ENCODE measurements at places on chromosomes 3 and 15.

DNA sequence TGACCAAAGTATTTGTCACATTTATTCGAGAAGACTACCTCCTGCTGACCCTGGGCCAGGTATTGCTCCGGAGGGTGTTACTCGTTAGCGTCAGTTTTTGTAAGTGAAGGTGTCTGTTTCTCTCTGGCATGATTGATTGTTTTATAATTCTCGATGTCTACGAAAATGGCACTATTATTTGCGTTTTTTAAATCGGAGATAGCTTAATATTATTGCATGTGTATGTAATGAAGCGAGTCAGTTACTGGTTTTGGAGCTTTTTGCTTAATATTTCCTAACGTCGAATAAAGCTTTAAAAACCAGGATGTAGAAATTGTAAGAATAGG lies 439 bp downstream of the DZIP3 start:
- no peak for DNase-seq

GRCh38 chr3:139839014-139839413 lies 96.0 kb upstream of the CLSTN2 start:
- no peak for DNase-seq

DNA sequence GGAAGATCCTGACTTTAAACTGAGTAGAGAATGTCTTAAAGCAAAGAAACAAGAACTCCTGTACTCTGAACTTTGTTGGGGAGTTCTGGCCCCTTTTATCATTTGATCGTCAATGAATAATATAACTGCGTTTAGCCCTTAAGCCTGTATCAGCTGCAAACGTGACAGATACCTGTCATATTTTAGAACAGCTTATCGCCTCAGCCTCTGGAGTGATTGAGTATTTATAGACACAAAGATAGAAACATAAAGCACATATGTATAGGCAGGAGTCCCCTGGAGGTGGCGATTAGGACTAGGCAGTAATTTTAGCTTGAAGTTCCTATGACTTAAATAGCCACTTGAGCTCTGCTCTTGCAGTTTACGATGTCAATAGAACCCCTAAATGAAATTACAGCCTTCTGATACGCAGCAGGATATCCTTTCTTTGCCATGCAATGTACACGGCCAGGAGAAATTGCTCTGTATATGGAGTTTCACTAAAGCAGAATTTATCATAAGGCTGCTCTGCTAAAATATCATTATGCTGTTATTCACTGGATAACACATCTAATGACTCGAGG lies 321.8 kb downstream of the TIGIT start:
- no peak for DNase-seq

- DNase-seq: no peak
Measured at GRCh38 chr15:31557899-31558298, 231.3 kb downstream of the KLF13 start.

DNA sequence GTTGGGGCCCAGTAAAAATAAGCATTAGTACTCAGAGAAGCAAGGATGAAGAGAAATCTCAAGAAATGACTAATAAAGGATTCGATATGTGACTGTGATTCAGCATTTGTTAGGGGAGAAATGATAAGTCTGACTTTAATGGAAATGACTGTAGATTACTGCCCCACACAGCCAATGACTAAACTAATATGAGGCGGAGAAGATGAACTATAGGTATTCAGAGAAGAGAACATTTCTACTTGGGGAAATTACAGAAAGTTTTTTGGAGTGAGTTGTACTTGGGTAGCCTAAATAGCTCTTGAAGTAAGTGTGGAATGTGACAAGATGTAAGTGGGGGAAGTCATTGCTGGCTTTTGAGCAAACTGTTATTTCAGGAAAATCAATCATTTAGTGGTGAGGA lies 380.0 kb downstream of the PDCD6IP start:
- no peak for DNase-seq

- DNase-seq: no peak
Measured at GRCh38 chr3:181017690-181018089, 28.2 kb upstream of the DNAJC19 start.
